ENCODE measurements at places on chromosomes 4 and X.

GRCh38 chr4:56243107-56243506 is 144.2 kb downstream of the AASDH start:
- no peak for DNase-seq

GRCh38 chr4:74624351-74625151 is 169.8 kb downstream of the BTC start:
- DNase-seq: no peak

- no peak for DNase-seq
Observed at GRCh38 chrX:29775890-29776289, 439.5 kb upstream of the MAGEB2 start.

DNA sequence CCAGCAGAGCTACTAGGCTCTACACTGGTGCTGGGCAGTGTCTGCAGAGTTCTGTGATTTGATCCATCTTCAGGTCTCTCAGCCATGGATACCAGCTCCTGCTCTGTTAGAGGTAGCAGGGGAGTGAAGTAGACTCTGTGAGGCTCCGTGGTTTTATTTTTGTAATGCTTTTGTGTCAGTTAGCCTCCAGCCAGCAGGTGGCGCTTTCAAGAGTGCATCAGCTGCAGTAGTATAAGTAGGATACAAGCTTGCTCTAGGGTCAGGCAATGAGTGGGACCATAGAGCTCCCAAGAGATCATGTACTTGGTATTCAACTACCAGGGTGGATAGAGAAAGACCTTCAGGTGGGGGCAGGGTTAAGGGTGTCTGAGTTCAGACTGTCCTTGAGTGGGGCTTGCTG is 362.5 kb upstream of the TRAM1L1 start:
- peak; percentile 37 for DNase-seq

DNA sequence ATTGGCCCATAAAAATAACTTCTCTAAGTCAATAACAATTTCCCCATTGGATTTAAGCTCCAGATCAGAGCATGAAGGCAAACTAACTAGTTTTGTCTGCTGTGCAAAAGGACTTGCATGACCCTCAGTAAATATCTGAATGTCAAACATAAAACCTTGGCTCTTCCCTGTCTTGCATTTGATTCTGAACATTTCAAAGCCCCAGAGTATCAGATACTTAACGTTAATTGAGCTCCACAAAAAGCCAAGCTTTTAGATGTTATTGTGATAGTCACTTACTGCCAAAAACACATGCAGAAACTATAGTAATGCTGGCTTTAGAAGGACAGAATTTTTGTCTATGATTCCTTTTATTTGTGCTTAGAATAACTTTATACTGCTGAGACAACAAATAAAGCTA is 664.2 kb downstream of the ADGRL3 start:
- no peak for DNase-seq

DNA sequence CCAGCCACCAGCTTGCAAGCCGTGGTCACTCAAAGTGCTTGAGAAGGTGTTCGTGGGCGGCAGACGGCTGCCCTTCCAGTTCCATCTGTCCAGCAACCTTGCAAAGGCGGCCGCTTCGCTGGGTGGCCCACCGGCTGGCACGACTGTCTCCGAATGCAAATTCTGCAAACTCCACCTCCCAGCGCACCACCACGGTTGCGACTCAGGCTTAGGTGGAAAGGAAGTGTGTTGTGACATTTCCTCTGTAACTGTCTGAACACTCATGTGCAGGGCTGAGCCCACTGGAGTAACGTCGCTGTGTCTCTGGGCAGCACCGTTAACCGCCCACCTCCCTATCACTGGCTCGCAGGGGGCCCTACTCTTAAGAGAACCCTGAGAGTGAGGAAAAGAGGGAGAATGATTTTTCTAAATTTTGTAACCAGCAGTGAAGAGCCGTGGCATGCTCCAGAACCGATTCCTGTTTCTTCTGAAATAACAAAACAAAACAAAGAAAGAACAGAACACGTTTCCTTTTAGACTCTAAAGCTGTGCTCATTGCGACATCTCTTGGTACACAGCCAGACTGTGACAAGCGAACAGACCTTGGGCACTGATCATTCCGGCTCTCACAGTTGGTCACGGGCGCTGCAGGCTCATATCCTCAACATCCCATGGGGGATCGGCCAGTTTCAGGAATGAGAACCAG is at the start of gene P2RY8:
TSS of gene P2RY8 (minus strand) at position 155 of the 685 bp plus-strand sequence. CDS start 70,627 bp downstream, outside the sequence.
- DNase-seq: no peak

- DNase-seq: no peak
Observed at GRCh38 chrX:109040057-109040456, 303.7 kb upstream of the IRS4 start.

- no peak for DNase-seq
Observed at GRCh38 chrX:4800756-4801155, 1087.3 kb upstream of the PRKX start.

DNA sequence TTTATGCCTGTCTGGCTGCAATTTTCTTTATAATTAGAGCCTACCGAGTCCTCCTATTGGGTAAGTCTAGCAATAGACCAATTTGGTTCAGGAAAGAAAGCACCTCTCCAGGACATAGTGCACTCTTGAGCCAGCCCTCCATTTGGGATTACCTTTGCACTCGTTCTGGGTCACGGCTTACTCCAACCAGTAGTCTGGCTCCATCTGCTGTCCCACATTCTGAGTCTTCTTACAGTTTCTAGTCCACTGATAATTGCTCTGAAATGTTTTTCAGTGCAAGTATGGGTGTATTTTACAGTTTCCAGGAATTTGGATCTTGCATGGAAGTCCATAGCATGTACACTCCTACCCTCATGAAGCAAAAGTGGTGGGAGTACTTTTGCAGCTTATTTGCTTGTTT is 34.8 kb upstream of the USP51 start:
- DNase-seq: no peak

- DNase-seq: no peak
Observed at GRCh38 chr4:16844816-16845586, 53.4 kb downstream of the LDB2 start.

GRCh38 chr4:156293657-156294297 is 340.1 kb upstream of the CTSO start:
- no peak for DNase-seq

DNA sequence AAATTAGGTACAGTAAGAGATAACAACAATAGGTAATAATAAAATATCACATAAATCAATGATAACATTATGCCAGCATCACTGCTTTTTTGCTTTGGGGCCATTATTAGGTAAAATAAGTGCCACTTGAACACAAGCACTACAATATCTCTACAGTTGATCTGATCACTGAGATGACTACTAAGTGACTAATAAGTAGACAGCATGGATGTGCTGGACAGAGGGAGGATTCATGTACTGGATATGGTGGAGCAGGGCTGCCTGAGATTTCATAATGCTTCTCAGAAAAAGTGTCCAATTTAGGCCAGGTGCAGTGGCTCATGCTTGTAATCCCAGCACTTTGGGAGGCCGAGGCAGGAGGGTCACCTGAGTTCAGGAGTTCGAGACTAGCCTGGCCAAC is 137.8 kb upstream of the IL1RAPL2 start:
- DNase-seq: no peak

- DNase-seq: no peak
Observed at GRCh38 chr4:14816623-14817261, 185.5 kb upstream of the CPEB2 start.

GRCh38 chr4:118711052-118711451 is 25.9 kb downstream of the METTL14 start:
- DNase-seq: no peak

- no peak for DNase-seq
Observed at GRCh38 chr4:89836031-89836745, 773 bp downstream of the SNCA start.

GRCh38 chr4:110867251-110867960 is 244.5 kb upstream of the PITX2 start:
- DNase-seq: no peak

- DNase-seq: peak; percentile 75
Observed at GRCh38 chrX:50067435-50068284, 133.1 kb downstream of the AKAP4 start.

- DNase-seq: no peak
Observed at GRCh38 chr4:139253713-139254112, 26.3 kb downstream of the MGARP start.

GRCh38 chrX:17960891-17961290 is 99.8 kb upstream of the RAI2 start:
- DNase-seq: no peak

DNA sequence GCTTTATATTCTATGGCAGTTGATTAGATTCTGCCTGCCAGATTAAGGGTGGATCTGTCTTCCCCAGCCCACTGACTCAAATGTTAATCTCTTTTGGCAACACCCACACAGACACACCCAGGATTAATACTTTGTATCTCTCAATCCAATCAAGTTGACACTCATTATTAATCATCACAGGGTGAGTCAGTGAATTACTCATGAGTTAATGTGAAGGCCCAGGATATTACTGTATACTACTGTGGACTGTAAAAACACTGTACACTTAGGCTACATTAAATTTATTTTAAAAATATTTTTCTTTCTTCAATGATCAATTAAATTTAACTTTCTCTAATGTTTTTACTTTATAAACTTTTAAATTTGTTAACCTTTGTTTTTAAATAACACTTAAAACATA is 87.7 kb downstream of the NAP1L3 start:
- DNase-seq: no peak

DNA sequence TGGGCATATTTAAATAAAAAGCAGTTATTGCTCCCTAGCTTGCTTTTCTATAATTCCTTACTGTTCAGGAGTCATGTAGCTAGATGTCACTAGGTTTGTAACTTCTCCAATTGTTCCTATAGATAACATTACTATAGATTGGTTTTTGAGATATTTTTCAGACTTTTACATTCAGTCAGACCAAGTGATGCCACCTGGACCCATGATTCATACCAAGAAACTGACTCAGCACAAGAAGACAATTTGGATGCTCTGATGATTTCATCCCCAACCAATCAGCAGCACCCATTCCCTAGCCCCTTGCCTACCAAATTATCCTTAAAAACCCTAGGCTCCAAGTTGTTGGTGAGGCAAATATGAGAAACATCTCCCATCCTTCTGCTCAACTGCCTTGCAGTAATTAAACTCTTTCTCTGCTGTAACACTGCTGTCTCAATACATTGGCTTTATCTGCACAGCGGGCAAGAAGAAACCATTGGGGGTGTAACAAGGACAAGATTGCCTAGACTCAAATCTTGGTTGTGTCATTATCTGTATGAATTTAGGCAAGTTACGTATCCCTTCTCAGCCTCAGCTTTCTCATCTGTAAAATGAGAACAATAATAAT is 11.8 kb upstream of the NEIL3 start:
- no peak for DNase-seq

DNA sequence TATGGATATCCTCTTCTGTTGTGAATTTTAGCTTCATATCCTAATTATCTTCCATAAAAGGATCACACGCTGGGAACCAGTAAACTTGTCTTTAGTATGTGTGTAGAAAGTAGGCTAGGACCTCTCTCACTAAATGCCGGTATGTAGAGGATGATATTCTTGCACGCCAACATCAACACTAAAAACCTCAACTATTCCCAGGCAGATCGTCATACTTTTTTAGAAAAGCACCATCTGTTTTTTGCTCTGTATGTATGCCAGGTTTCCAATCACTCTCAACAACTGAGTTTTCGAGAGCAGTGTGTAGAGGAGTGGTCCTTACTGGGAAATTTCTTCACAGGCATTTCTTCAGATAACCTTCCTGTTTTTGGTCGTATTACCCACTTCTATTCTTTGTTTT is 283.6 kb downstream of the GALNTL6 start:
- no peak for DNase-seq

DNA sequence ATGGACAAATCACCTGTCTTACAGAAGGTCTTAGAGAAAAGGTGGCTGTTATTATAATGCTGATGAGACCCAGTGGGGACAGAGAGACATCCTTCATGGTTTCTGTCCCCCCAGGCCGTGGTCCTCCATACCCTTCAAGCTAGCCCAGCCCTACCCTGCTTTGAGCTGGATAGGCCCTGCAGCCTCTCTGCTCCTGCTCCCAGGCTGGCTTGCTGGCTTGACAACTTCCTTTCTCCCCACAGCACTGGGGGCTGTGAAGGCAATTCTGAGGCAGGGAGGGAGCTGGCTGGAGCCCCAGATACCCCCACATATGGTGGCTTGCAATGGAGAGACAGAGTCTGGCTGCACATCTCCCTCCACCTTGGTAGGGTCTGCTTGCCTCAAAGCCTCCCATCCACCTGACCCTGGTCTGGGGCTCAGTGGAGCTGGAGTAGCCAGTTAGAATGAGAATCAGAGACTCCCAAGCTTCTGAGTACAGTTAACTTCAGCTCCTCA is 118.2 kb downstream of the PJA1 start:
- no peak for DNase-seq

- no peak for DNase-seq
Observed at GRCh38 chrX:41909068-41909467, 14.3 kb downstream of the CASK start.

DNA sequence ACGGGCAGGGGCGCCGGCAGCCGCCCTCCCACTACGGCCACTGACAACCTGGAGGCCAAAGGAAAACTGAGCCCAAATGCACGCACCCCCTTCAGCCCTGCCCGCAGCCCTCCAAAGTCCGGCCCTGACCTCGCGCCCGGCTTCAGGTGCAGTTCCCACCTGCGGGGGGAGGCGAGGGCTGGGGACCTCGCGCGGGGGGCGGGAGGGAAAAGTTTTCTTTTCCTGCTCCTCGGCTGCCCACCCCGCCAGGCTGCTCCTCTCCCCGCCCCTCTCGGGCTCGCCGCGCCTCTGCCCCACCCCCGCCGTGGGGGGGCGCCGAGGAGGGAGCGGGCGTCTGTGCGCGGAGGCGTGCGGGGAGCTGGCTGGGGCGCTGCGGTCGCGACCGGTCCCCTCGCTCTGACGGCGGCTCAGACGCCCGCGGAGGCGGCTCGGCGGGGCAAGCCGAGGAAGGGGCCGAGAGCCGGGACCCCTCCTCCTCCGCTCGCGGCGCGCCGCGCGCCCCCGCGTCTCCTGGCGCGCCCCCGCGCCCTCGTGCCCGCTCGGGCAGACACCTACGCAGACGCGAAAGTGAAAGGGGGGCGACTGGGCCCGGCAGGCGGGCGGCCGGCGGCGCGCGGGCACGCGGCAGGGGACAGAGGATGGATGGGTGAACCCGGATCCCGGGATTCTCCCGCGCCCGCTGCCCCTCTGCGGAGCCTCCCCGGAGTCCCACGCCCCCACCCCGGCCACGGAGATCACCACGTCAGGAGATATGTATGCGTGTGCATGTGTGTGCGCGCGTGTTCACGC is 3.1 kb upstream of the NR3C2 start:
- DNase-seq: peak; percentile 31

DNA sequence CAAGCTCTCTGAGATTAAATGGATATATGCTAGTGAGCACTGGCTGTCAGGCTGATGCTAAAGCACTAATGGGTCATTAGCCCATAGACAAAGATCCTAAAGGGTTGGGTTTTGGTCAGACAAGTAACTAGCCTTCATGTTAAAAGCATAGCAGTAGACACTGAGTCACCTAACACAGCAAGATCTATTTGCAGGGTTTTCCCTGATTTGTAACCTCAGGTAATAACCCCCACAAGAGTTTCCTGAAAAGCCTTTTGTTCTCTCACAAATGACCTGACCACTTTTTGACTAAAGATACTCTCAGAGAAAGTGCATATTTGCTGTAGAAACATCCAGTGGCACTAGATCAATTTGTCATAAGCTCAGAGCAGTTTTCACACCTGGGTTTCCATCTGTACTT is 251.1 kb upstream of the TEX13A start:
- DNase-seq: no peak
